ENCODE measurements at places on chromosomes 7 and 10.
A peak's percentile ranks its signal among the peaks of the same experiment; 100 is the strongest.

DNA sequence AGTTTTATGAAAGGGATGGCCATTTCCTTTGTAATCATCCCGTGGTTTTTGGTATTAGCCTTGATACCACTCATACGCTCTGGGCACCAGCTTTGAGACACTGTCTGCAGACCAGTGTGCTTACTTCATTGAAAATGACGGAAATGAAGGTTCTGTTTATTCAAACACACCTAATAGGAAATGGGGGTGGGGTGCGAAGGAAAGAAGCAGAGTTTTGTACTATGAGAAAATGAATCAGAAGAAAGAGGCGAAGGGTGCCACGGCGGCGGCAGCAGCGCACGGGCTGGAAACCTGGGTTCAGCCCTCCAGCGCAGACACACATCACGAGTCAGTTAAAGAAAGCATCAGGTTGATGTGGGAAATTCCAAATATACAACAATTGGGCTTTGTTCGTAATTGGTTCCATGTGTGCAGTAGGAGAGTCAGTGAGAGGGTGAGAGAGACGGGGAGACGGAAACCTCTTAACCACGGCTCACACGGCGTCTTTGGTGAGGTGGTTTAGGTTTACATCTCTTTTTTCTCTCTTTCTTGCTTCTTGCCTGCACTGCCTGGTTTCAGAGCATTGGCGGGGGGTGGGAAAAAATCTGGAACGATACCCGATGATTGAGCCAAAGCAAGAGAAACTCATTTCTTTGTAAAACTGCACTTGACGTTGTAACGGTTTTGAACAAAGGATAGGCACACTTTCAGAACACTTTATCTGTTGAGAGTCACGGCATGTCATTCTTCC is 321.2 kb downstream of the FRMD4A start:
- peak; percentile 60 for DNase-seq

GRCh38 chr10:12943425-12943824 is 58.1 kb downstream of the CCDC3 start:
- DNase-seq, result no peak

- no peak for DNase-seq
Observed at GRCh38 chr7:67625257-67625737, 628.7 kb downstream of the TYW1 start.

- no peak for DNase-seq
Observed at GRCh38 chr10:86244297-86245014, 122.1 kb downstream of the GRID1 start.

- DNase-seq, result no peak
Observed at GRCh38 chr7:154795014-154795413, 207.9 kb downstream of the PAXIP1 start.

- DNase-seq, result no peak
Observed at GRCh38 chr10:21002091-21002878, 105.2 kb upstream of the NEBL start.

GRCh38 chr7:36749282-36749960 is 25.1 kb upstream of the AOAH start:
- DNase-seq, result no peak

GRCh38 chr10:75352650-75353049 is 48.9 kb downstream of the ZNF503 start:
- no peak for DNase-seq

DNA sequence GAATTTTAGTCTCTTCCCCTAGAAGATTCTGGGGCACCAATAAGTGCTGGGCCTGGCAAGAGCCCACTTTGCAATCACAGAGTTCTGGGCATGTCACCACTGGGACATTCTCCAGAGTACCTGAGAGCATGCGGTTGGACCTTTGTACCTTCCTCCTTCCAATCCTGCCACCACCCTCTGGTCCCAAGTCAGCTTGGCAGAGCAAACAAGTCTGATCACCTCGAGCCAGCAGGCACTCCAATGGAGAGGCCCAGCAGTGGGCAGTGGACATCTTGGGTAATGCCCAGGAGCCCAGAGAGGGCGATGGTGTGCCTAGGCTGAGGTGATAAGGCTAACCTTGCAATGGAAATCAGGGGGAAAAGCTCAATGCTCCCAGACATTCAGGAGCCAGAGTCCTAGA is 43.4 kb downstream of the SH3PXD2A start:
- DNase-seq, result no peak

GRCh38 chr10:70777063-70777875 is 7.9 kb downstream of the TBATA start:
- DNase-seq, result no peak

DNA sequence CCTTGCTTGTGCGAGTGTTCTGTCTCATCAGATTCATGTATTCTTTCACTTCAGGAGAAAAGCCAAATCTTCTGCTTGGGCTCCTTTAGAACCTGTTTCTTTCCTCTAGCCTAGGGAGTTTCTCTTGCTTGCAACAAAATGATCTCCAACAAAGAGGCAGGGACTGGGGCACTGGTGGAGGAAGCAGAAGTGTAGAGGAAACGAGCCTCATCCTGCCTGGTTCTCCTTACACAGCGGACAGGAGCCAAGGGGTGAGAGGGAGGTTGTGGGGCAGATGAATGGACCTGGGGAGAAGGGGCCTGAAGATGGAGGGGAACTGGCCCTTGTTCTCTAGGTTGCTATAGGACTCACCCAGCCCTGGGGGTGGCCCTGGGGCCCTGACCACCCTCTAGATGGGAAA is 141.1 kb downstream of the PKD1L1 start:
- DNase-seq, result no peak

DNA sequence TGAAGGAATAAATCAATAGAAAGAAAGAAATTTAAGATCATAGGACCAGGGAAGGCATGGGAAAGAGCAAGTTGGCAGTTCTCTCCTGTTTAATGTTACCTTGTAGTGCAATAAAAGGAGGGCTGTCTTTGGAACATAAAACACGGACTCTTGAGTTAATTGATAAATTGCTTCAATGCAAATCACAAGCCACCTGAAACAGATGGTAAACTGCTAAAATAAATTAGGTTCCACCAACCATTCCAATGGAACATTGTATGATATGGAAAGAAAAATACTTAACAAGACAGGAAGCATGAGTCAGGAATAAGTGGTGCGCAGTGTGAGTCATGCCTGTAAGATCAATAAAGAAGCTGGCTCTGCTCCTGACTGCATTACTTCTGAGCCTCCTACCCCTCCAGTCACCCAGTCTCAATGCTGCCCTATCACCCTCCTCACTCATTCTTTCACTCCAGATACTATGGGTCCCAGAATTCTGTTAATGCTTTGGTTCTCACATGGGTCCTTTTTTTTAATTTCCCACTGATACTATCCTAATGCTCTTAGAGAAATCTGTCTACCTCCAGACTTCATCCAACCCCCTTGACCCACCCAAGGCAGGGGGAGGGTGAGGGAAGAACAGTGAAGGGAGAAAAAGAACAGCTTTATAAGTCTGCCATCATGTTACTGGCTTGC is 78.9 kb downstream of the LRRC17 start:
- peak; percentile 90 for DNase-seq

DNA sequence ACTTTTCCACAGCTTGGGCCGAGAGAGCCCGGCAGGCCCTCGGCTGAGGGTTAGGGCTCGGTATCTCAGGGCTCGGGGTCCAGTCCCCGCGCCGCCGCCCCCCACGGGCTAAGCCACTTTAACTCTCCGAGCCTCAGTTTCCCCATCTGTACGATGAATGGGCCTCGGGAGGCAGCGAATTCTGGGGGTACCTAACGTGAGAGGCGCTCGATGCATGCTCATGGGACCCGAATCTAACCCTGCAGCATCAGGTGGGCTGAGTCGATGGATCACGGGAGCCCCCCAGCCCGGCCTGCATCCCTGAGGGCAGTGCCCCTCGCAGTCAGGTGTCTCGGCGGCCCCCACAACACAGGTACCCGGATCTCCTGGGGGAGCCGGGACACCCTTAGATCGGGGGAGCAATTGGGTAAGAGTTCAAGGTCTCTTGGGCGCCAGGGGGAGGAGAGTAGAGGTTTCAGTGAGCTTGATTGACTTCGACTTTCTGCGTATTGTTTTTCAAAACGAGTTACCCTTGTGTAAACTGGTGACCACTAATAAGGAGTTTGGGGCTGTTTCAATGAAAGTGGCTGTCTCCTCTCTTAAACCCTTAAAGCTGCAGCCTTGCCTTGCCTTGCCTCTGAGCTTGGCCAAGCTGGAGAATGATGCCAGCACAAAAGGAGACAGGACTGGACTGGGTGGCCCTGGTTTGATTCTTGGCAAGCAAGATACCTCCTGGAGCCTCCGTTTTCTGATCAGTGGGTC is 631 bp downstream of the POR start:
- no peak for DNase-seq

- DNase-seq, result no peak
Observed at GRCh38 chr10:116538456-116538855, 7.3 kb upstream of the PNLIP start.

DNA sequence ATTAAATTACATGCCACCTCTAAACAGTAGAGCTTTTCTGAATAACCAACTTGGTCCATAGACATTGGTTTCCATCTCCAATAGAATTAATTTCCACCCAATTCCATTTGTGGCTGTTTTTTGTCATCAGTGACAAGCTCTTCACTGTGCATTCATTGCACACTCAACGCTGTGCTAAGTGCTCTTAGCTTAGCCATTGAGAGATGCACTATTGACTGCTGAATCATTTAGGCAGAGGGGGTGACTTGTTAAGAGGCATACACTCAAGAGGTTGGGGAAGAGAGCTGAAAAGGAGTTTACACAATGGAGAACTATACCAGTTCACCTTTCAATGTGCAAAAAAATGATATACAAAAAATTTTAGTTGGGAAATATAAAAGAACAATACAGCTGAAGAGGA is 31.9 kb upstream of the CBLL1 start:
- no peak for DNase-seq

DNA sequence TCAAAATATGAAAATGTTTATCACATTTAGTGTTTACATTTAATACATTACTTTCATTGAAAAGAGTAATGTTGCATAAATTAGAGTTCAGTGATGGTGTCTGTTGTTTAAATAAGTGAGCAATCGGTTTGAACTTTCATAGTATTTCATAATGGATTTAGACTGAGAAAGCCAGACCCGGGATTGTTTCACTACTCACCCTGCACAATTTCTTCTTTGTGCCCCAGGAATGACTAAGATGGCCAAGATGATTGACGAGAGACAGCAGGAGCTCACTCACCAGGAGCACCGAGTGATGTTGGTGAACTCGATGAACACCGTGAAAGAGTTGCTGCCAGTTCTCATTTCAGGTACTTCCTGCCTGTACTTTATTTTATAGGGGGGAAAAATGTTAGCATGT is 74.6 kb downstream of the VCL start:
- DNase-seq, result no peak

GRCh38 chr10:2948127-2948854 is 119.1 kb upstream of the PFKP start:
- DNase-seq, result no peak

GRCh38 chr10:101397140-101397539 is 43.2 kb downstream of the BTRC start:
- peak; percentile 77 for DNase-seq

GRCh38 chr10:46545861-46546590 is 10.4 kb downstream of the GPRIN2 start:
- DNase-seq, result no peak

- DNase-seq, result peak; percentile 77
Observed at GRCh38 chr10:90930070-90930837, 9.4 kb upstream of the ANKRD1 start.

GRCh38 chr10:24451325-24451820 is 242.4 kb downstream of the KIAA1217 start:
- DNase-seq, result no peak

- DNase-seq, result no peak
Observed at GRCh38 chr10:94307046-94307615, 55.6 kb downstream of the NOC3L start.

DNA sequence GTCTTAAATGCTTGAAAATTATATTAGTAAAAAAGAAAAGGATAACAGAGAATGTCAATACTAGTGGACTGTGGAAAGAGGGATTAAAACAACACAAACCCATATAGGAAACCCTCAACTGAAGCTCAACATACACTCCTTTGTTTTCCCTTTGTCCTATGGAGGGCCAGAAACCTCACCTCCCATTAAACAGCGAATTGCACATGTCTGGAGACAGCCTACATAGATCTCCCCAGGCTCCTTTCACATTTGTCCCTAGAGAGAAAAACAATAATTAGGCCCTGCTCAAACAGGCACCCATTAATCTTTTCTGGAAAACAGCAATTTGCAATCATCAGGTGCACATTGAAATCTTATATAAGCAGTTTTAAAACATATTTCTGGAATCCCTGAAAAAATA is 87.6 kb upstream of the SEMA3D start:
- no peak for DNase-seq

GRCh38 chr7:116699722-116700120 is 27.7 kb downstream of the MET start:
- no peak for DNase-seq

DNA sequence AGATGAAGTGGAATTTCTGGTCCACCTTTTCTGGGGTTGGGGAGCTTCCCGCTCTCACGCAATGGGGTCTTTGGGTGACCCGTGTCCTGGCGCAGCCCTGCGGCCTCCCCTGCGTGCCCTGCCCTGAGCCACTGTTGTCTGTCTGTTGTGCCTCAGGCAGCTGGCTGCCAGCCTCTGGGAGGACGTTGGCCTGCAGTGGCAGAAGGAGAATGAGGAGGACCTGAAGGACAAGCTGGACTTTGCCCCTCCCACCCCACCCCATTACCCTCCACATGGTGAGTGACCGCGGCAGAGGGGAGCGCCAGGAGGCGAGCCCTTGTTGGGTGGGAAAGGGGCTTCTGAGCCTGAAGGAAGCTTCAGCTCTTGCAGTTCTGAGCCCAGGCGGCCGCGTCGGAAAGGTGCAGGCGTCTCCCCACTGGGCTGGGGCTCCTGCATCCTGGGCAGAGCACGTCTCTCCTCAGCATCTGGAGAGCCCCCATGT is 14.2 kb upstream of the PRKAR1B start:
- DNase-seq, result no peak

- DNase-seq, result no peak
Observed at GRCh38 chr7:28328146-28328545, 84.2 kb upstream of the CREB5 start.

GRCh38 chr10:97737770-97738265 is 890 bp downstream of the ZFYVE27 start:
- peak; percentile 50 for DNase-seq

DNA sequence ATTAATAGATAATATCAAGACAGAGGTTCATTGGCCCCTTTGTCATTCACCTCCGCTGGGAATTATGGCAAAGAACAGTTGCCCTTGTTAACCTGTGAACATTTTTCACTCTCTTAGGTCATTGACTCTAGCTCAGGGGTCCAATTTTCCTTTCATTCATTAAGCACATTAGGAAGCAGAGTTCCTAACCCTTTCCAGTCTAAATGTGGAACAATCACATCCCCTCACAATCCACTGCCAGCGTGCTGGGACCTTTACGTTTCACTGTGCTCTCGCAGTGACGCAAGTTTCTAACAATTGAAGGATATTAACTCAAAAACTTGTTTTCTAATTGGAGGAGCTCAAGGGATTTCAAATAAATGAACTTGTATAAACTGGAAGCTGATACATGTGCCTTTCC is 79.3 kb upstream of the MEOX2 start:
- no peak for DNase-seq
